ENCODE measurements at places on chromosomes 6 and 20.

- DNase-seq, result no peak
Measured at GRCh38 chr6:131823276-131823902, 15.6 kb downstream of the ENPP1 start.

DNA sequence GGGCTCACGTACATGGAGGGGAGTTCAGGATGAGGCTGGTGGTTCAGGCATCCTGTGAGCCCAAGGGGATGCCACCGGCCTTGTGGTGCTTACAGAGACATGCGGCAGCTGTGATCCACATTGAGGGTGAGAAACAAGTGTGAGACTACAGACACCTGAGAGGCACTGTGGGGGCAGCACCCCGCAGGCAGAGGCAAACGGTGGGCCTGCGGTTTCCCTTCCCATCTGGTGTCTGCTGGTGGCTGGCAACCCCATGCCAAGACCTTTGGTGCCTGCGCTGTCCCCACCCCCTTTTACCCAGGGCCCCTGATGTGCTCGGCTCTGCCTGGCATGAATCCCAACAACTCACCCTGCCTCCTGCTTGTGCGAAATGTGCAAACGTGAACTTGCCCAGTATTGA lies 42.0 kb downstream of the ERMARD start:
- DNase-seq, result peak; percentile 28

GRCh38 chr6:162151021-162151665 lies 576.4 kb downstream of the PRKN start:
- DNase-seq, result no peak

- DNase-seq, result no peak
Measured at GRCh38 chr6:130558131-130558530, 192.3 kb downstream of the TMEM200A start.

DNA sequence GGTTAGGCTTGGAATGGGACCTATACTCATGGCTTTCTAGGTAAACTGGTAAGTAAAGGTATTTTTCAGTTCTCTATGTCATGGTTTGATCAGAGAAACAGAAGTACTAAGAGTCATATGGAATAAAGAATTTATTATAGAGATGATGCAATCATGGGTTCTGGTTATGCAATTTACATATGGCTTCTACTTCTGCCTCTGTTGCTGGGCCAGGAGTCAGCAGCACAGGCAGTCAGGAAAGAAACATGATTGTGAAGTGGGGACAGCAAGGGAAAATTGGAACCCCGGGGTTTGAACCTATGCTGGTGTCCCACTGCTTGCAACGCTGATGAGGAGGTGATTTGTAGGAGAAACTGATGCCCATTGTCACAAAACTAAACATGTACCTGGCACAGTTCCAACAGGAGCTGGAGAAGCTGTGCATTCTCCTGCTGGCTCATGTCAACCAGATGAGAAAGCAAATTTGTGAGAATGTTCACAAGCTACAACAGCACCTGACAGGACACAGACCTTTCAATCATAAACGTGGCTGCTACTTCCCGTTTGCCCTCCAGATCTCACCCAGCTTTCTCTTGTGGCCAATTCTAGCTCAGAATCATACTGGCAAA lies 887.1 kb downstream of the TFAP2A start:
- DNase-seq, result no peak

DNA sequence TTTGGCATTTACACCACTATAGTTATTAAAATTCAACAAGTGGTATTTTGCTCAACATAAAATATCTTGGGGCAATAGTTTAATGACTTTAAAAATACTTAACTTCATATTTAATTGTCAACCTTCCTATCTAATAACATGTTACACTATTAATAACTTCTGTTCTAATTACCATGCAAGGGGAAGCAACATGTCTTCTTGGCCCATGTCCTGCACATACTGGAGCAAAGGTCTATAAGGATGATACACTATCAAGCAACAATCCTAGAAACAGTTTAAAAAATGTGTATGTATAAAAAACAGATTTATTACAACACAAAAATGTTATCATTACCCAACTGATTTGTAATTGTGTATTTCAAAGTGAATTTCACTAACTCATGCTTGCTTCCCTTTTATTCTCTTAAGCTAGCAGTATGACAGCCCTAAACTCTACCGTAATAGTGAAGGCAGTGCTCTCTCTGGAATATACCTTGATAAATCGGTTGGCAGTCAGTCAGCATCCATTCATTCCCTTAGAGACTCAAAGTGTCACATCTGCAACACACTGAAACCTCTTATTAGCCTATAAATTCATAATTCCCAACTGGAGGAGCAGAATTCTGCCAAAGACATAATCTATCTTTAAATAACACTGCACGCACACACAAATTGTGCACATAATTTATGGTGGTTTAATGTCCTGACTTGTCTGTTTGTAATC lies 18.3 kb downstream of the CCNC start:
- no peak for DNase-seq

- DNase-seq, result peak; percentile 82
Measured at GRCh38 chr6:34243901-34244884, 4.6 kb downstream of the SMIM29 start.

DNA sequence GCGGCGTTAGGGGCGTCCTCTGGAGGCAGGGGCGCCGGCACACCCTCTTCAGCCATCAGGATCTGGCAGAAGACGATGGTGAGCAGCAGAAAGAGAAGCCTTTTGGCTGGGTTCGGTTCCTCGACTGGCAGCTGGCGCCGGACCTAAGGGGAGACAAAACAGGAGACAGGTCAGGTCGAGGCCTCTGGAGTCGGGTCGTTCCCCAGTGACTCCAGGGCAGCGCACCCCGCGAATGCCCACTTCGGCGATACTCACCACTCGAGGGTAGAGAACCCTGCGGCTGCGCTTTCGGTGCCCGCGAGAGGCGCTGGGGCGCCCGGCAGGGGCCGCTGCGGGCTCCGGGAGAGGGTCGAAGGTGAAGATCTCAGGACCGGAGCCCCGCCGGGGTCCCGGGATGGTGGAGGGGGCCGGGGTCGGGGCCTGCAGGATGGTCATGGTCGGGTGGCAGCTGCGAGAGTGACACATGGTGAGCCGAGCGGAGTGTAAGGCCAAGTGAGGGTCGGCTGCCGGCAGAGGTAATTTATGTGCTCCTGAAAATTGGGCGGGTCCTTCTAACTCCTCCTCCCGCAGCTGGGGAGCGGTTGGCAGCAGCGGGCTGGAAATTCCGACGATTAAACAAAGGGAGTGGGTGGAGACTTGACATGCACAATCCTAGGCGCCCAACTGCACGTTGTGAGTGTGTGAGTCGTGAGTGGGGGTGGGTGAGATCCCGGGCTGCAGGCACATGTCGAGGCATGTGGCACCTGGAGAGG lies at the start of gene IER3:
Gene IER3, minus strand, starts transcription at position 494 of the 752 bp plus-strand sequence. Its CDS starts 29 bp downstream, at position 465.
- DNase-seq, result peak; percentile 98

GRCh38 chr20:18496042-18496441 lies 983 bp downstream of the RBBP9 start:
- DNase-seq, result no peak

DNA sequence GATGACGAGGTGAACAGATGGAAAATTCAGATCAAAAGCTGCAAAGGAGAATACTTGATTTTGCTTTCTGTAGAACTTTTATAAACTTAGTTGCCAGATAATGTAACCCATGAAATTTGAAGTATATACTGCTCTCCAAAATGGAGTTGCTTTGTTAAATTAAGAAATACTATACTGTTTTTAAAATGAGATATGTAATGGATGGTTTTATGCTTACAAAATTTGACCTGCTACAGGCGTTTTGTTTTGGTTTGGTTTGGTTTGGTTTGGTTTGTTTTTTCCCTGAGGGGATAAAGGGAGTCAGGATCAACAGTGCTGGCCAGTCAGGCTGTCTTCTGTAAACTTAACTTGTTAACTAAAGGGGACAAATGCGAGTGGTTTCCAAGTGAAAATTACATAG lies 55.6 kb upstream of the KIF25 start:
- no peak for DNase-seq

DNA sequence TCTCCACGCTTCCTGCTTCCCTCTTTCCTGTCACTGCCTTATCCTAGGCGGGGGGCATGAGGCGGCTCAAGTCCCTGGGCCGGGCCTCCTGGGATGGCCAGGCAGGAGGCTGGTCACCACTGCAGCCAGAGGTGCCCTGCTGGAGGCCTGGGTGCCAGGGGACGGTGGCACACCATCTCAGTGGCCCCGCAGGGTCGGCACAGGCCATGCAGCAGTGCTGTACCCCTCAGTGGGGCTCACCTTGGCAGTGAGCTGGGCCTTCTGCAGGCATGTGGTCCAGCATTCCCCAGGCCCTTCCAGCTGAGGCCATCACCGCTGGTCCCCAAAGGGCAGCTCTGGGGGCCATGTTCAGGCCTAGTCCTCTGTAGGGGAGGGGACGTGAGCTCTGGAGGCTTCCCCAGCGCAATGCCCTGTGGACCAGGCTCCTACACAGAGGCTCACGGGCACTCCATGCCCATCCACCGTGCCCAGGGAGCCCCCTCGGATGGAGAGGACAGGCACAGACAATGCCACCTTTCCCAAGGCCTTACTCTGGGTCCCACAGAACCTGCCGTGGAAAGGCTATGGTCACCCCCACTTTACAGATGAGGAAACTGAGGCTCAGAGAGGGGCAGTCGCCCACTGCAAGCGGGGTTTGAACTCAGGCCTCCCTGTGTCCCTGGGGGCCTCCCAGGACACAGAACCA lies 123.8 kb downstream of the TAF4 start:
- no peak for DNase-seq

- peak; percentile 64 for DNase-seq
Measured at GRCh38 chr6:159790956-159791598, 810 bp downstream of the MRPL18 start.

DNA sequence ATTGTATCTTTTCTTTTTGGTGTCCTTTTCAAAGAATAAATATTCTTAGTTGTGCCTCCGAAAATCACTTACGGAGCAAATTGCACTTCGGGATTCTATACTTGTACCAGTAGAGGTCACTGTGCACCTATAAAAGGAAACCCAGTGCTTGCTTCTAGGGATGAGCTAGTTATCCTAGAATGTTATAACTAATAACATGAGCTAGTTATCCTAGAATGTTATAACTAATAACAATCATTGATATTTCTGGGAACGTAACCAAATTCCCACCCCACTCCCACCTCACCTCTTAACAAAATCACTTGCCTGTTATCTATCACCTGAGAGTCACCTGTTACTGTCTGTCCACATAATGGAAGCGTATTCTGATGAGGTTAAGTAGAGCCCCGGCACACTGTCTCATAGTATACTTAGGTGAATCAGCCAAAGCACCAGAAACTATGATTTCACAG lies 126.9 kb upstream of the TIAM2 start:
- DNase-seq, result no peak

GRCh38 chr6:72636215-72636614 lies 14.4 kb downstream of the KCNQ5 start:
- no peak for DNase-seq

Data from activated CD8-positive, alpha-beta memory T cell treated with anti-CD3 and anti-CD28 coated beads for 24 hours (primary cell).